ENCODE measurements at places on chromosomes 6 and 20.
A peak's percentile ranks its signal among the peaks of the same experiment; 100 is the strongest.

GRCh38 chr20:9417665-9418064 lies 96.7 kb upstream of the LAMP5 start:
- no peak for DNase-seq

DNA sequence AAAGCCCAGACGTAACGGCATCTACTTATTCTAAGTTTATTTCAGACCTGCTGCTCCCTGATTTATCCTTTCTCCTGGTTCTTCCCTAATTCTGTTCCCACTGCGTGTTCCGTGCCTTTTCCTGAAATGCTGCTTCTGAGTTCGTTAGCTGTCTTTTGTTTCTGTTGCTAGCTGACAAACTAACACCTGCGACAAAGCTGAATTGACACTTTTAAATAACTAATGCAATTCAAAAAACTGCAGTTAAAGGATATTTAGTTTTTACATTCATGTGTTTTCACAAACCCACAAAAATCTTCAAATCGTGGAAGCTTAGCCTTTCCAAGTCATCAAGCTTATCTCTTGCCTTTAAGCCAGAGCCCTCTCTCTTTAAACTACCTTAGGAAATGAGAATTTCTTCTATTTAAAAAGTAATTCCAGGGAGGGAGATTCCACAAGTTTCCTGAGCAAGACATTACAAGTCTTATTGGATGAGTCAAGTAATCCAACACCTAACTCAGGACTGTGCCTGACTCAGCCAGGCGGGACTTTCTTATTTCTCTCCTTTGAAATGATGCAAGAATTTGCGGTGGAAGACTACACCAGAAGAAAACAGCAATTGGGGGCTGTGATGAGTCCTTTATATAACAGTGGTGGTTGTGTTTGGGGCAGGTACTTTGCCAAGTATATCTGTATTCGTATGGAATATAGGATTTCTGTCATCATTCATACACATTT lies 6.3 kb downstream of the ADTRP start:
- DNase-seq: no peak

- peak; percentile 95 for DNase-seq
Observed at GRCh38 chr6:131950767-131951575, at the start of gene CCN2. TSS of gene CCN2 (minus strand) at chr6:131951372. CDS start at chr6:131951172, 200 bp downstream.

DNA sequence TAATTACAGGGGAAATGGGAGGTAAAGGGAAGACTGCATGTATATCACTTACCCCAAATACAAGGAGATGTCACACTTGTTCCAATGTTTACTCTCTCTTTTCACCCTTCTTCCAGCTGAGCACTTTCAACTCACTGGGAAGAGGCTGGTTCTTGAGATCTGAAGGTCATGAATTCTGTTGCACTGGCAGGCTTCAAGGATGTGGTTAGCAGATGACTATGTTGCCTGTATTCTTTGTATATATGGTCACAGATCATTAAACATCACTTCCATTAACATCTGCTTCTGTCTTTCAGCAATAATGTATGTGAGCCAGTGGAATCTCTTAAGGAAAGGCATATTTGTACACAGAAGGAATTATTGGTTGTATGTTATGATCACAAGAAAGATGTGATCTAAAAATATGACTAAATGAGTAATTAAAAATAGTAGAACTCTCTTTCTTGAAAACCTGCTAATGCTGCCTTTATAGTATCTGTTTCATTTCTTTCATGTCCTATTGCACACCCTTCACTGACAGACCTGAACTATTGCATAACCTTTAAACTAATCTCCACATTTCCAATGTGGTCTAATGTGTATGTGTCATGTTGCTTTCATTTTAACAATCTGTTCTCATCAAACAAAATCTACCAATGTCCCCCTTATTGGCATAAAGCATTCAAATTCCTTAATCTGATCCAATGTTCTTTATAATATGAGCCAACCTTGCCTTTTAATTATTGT lies 131.4 kb upstream of the EPHA7 start:
- no peak for DNase-seq

DNA sequence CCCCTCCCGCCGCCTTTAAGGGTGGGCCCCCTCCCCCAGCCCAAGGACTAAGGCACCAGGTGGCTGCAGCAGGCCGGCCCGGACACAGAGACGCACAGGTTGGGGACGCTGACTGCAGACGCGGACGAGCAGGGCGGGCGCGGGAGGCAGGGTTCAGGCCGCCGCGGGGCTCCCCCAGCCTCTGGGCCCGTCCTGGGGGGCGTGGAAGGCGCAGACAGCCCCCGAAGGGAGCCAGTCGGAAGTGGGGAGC lies 9.3 kb downstream of the DUSP15 start:
- peak; percentile 14 for DNase-seq

GRCh38 chr20:3238616-3239025 lies 369 bp downstream of the SLC4A11 start:
- peak; percentile 64 for DNase-seq

GRCh38 chr6:3292431-3293197 lies 33.9 kb downstream of the PSMG4 start:
- no peak for DNase-seq

GRCh38 chr20:36538026-36538722 lies 3.1 kb upstream of the MYL9 start:
- peak; percentile 67 for DNase-seq

DNA sequence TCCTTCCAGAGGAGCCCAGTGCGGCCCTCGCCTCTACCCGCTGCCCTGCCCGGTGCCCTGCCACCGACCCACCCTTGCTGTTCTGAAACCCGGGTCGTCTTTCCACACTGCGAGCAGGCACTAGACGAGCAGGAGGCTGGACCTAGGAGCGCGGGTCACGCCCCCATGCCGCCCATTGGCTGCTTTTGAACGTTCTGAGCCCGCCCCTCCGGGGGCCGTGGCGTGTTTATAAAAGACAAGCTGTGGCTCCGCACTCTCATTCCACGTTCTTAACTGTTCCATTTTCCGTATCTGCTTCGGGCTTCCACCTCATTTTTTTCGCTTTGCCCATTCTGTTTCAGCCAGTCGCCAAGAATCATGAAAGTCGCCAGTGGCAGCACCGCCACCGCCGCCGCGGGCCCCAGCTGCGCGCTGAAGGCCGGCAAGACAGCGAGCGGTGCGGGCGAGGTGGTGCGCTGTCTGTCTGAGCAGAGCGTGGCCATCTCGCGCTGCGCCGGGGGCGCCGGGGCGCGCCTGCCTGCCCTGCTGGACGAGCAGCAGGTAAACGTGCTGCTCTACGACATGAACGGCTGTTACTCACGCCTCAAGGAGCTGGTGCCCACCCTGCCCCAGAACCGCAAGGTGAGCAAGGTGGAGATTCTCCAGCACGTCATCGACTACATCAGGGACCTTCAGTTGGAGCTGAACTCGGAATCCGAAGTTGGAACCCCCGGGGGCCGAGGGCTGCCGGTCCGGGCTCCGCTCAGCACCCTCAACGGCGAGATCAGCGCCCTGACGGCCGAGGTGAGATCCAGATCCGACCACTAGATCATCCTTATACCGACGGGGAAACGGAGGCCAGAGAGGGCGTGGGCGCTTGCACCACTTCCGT lies at the start of gene ID1:
Gene ID1 (plus strand): TSS at position 259 of the 871 bp plus-strand sequence. CDS start 99 bp downstream, at position 358.
- peak; percentile 99 for DNase-seq

GRCh38 chr6:36018339-36018738 lies 6.1 kb downstream of the SLC26A8 start:
- DNase-seq: no peak

GRCh38 chr20:32646486-32646885 lies 27.3 kb downstream of the C20orf203 start:
- no peak for DNase-seq

GRCh38 chr6:80077067-80077466 lies 29.4 kb upstream of the BCKDHB start:
- DNase-seq: no peak

GRCh38 chr20:43945391-43946205 lies 30.9 kb downstream of the TOX2 start:
- DNase-seq: no peak

DNA sequence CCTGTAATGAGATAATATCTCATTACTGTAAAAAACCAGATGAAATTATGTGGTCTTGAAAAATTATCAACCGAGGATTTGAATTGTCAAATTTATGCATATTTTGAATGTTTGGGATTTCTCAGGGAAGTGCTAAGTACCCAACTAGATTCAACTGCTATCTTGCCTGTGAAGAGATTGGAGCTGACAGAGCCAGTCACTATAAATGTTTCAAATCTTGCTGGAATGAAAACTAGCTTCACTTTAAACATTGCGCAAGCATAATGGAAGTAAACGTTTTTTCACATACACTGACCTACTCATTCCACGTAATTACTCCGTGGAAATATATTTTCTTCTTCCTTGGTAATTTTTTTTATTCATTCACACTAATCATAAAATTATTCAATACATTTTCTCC lies 46.7 kb downstream of the TMEM170B start:
- no peak for DNase-seq

- no peak for DNase-seq
Observed at GRCh38 chr6:142671791-142672190, 273.2 kb downstream of the HIVEP2 start.

- DNase-seq: no peak
Observed at GRCh38 chr6:13536796-13537526, 37.4 kb upstream of the SIRT5 start.

- no peak for DNase-seq
Observed at GRCh38 chr6:380234-381218, 11.0 kb upstream of the IRF4 start.

GRCh38 chr20:49513517-49513916 lies 31.0 kb upstream of the KCNB1 start:
- DNase-seq: no peak

DNA sequence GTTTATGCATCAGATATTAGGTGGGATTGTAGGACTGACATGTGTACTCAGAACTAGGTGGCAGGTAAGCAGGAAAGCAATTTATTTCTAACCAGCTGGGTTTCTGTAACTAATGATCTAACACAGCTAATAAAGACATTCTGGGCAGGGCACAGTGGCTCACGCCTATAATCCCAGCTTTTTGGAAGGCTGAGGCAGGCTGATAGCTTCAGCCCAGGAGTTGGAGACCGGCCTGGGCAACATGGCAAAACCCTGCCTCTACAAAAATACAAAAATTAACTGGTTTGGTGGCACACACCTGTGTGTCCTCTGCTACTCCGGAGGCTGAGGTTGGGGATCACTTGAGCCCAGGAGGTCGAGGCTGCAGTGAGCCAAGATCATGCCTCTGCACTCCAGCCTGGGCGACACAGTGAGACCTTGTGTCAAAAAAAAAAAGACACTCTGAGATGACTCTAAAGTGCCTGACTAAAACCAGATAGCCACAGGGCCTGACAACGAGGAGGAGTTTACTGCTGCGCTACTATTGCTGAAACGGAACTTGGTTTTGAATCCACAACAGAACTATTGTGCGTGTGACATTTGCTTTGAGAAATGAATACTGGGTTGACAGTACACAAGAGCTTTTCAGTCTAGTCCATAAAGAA lies 29.2 kb upstream of the CEP85L start:
- no peak for DNase-seq

- DNase-seq: no peak
Observed at GRCh38 chr6:135008941-135009290, 45.7 kb downstream of the HBS1L start.

GRCh38 chr6:155223646-155224451 lies 40.0 kb upstream of the CLDN20 start:
- no peak for DNase-seq

DNA sequence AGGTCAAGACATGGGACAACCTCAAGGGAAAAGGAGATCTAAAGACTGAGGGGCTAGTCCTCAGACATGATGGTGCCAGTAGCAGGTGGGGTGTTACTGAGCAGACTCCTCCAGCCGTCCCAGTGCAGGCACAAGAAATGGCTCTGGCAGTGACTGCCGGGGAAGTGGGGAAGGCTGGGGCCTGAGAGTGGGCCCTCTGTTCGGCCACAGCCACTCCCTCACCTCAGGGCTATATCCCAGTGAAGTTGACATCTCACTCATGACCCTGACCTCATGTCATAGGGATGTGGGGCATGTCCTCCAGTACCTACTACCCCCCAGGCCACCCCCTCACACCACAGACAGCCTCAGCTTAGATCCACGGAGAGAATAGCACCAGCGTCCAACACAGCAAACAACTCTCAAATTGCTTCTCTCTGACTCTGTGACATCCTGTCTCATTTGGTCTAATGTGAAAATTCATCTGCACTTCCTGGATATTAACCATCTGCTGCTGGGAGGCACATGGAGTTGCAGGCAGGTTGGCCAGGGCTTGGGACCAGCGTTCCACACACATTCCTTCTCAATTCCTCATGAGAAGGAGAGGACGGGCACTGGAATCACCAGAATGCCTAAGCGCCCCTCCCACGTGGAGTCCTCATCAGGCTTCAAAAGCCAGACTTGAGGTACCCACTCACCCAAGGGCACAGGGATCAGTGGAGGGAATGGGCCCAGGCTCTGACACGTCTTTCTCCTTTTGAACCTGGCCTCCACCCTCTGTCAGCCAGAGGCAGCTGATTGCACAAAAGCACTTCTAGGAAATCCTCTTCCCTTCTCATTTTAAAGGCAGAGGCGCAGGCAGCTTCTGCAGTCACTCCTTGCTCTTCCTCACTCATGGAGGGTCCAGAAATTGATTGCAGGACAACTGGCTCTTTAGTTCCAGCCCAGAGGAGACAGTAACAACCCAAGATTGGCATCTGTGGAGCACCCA lies 163.6 kb upstream of the CST7 start:
- DNase-seq: no peak

DNA sequence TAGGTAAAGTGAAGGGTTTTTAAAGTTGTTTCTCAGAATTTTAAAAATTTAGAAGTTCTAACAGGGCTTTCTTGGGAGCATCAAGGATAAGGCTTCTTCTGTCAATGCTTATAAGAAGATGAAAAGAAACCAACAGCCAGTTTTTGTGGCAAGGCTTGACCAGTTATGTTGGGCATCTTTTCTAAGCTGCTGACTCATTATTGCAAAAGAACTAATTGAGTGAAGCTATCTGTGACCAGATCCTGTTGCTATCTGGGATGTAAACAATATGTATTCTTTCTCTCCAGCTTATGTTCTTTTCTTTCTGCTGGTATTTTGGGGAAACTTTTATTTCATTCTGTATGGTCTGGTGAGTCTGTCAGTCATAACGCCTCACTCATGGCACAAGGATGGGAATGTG lies 643.8 kb downstream of the HDGFL1 start:
- no peak for DNase-seq

GRCh38 chr6:90715093-90715655 lies 128.3 kb upstream of the MAP3K7 start:
- DNase-seq: no peak

- no peak for DNase-seq
Observed at GRCh38 chr6:7021301-7021700, 86.5 kb upstream of the RREB1 start.

- DNase-seq: no peak
Observed at GRCh38 chr6:149368065-149368464, 32.0 kb upstream of the SUMO4 start.

Data from thyroid gland (tissue), 4 donors.